Dermis blood vessel endothelial cell (primary cell): ENCODE measurements at places on chromosomes 12 and 14.

DNA sequence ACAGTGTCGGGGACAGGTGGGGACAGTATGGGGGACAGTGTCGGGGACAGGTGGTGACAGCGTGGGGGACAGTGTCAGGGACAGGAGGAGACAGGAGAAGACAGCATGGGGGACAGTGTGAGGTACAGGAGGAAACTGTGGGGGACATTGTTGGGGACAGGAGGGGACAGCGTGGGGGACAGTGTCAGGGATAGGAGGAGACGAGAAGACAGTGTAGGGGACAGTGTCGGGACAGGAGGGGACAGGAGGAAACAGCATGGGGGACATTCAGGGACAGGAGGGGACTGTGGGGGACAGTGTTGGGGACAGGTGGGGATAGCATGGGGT, 139.5 kb downstream of the TMEM121 start:
- DNase-seq, result no peak

GRCh38 chr12:114685320-114685781, 1.4 kb upstream of the TBX3 start:
- no peak for DNase-seq

DNA sequence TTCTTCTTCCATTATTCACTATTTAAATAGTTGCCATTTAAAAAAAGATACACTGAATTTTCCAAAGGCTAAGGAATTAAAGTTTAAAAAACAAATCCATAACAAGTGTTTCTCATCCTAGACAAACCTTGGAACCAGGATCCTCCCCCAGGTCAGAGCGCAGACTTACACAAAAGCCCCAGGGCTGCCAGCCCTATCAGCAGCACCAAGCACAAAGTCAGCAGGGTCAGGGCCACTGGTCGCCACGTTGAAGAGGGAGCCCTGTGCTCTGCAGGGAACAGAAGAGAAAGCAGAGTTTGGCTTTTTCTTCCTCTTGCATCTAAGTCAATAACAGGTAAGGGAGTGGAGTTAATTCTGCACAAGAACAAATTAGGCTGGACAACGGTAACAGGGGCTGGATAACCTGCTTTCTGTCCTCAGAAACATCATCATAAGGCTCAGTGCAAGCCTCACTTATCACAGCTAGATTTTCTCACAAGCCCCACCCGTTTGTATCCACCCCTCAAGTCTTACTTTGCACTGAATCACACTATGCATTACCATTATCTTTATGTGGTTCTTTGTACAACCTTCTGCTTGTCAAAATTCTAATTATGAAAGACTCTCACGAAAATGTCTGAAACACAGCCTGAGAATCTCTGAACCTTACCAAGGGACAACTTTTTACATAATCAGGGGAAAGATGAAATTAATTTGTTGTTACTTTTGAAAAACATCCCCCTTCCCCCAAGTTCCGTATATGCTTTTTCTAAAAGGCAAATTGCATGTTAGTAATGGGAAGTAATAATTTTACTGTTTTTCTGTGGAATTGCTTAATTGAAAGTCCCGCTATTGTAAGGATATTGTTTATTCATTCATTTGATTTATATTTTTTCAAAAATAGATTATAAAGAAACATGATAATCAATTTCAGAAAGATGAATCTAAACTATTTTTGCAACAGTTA, 9.6 kb downstream of the CLEC1A start:
- DNase-seq, result no peak

- no peak for DNase-seq
These were observed 27.2 kb downstream of the JDP2 start for GRCh38 chr14:75454963-75455546.

GRCh38 chr14:90870950-90871604, 54.8 kb upstream of the TTC7B start:
- DNase-seq, result no peak

DNA sequence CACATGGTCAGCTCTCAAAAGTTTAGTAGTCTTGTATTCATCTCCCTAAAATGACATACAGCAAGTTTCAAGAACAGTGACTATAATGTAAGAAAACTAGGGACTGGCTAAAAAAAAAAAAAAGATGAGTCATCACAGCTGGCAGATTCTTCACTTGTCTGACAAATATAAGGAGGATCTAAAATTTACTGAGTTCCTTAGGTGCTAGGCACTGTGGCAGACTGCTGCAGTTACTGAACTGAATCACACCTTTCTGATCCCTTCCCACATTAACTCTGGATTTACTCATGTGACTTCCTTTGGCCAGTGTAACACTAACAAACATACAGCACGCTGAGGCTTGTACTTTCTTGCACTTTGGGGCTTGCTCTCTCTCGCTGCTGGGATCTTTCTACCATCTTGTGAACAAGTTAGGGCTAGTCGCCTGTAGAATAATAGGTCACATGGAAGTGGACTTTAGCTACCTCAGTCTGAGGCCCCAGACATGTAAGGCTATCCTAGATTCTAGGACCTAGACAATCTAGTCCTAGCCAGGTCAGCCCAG, 32.1 kb downstream of the BAZ1A start:
- peak; percentile 57 for DNase-seq

DNA sequence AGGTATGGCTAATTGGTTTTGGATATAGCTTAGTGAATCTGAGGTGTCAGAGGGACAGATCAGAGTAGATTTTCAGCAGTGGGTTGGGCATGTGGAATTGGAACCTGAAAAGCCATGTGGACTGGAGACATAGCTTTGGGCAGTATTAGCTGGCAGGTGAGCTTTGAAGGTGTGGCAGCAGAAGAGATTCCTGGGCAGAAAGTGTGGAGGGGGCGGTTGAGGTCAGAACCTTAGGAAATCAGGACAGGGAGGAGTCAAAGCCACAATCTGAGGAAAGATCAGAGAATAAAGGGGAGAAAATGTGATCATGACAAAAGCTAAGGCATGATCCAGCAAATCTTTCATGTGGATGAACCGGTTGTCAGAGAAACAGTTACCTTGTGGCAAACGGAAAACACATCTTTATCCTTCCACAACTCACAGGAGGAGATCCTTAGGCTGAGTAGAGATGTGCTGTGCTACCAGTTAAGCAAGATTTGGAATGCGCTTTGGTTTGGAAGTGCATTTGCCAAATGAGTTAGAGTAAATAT, 56.4 kb downstream of the PTGER2 start:
- DNase-seq, result no peak

GRCh38 chr12:21638054-21638891, 19.4 kb downstream of the LDHB start:
- DNase-seq, result no peak

DNA sequence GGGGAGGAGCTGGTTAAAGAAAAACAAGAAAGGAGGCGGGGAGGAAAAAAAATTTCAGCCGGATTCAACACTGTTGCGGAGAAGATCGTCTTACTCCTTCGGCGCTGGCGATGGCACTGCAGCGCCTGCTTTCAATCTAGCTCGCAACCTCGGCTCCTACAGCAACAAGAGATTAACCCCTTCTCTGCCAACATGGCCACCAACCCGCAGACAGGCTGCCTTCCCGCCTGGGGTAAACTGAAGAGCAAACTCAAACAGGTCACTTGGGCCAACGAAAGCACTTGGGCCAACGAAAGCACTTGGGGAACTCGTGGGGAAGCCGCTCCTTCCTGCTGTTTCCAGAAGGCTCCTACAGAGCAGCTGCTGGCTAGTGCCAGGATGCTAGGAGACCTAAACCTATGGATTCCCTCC, 73.7 kb downstream of the CIT start:
- DNase-seq, result no peak

DNA sequence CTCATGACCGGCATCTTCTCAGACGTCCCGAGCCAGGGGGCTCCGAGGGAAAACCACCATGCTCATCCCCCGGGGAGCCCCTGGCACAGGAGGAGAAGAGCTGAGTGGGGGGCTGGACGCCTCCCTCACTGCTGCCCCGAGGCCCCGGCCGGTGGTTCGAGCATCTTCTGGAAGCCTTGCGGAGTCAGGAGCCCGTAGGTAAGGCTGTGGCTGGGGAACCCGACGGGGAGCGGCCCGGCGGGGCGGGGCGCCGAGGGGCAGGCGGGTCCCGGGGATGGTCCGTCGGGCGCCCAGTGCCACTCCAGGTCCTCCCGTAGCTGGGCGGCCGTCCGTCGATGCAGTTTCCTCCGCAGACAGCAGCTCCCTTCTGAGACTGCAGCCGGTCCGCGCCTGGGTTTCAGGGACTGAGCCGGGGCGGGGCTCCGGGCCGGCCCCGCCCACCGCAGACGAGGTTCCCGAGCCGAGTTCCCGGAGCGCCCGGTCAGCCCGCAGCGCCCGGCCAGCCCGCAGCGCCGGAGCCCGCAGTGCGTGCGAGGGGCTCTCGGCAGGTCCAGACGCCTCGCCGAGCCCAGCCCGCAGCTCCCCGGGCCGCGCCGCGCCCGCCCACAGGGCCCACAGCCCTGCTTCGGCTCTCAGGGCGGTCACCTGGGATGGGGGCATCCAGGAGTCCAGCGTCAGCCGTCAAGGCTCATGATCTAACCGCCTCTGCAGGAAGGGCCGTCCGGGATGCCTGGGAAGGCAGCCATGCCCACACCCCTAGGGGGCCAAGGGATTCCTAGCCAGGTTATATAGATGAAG, at the start of gene PGF:
Gene PGF (minus strand): TSS at position 369 of the 798 bp plus-strand sequence. CDS start 355 bp downstream, at position 14.
- DNase-seq, result peak; percentile 84

DNA sequence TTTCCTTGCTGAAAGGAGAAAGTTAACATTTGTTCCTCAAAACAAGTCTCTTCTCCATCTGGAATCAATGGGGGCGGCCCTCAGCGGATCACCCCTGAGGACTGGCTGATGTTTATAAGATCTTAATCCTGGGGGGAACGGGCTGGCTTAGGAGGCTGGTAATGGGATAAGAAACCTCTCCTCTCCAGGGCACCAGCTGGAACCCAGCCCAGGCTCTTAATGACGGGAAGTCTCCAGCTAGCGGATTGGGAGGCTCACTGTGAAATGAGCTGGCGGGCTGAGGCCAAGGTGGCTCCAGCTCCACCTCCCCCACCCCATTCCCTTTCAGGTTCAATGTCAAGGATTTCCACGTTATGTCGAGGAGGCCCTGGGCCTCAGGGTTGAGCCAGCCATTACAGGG, 1133.0 kb downstream of the VRK1 start:
- DNase-seq, result no peak

DNA sequence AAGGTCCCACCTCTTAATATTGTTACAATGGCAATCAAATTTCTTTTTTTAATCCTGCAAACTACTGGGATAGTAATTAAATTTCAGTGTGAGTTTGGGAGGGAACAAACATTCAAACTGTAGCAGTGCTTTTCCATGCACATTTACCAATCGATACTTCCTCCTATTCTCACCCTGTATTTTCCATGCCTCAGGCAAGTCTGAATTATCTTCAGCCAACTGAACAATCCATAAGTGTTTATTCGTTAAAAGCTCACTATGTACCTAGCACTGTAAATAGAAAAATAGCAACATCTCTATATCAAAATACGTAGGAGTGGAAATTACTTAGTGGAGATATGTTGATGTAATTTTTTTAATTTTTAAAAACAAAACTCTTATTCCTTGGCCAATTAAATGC, 43.5 kb downstream of the CCDC177 start:
- DNase-seq, result no peak

- peak; percentile 86 for DNase-seq
These were observed 3.8 kb upstream of the CACNB3 start for GRCh38 chr12:48814262-48815125.

DNA sequence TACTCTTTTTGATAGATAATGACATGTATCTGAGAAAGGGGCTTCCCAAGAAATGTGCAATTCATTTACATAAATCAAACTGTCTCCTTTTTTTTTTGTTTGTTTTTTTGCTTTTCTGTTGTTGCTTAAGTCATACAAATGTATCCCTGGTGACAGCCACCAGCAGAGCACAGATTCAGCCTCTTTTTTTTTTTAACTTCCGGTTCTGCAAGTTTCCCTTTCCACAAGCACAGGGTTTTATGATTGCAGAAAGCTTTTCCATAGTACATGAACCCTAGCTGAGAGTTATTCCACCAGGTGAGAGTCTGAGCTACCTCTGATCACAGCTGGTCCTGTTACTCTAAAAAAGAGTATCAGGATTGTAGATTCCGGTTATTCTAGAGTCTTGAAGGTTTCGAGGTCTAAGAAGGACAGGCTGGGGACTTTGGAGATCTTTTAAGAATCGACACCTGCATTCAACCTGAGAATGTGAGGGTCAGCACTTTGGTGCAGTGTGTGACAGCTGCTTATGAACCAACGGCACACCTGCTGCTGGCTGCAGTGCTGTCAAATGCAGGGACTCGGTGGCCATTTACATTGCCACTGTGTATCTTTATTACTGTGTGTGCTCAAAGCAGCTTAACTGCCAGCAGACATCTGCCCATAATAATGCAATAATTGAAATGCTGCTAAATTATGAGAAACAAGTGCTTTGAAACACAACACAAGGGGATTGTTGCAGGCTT, 551.7 kb downstream of the NRXN3 start:
- no peak for DNase-seq

GRCh38 chr14:56798447-56799342, 11.6 kb downstream of the OTX2 start:
- DNase-seq, result no peak

DNA sequence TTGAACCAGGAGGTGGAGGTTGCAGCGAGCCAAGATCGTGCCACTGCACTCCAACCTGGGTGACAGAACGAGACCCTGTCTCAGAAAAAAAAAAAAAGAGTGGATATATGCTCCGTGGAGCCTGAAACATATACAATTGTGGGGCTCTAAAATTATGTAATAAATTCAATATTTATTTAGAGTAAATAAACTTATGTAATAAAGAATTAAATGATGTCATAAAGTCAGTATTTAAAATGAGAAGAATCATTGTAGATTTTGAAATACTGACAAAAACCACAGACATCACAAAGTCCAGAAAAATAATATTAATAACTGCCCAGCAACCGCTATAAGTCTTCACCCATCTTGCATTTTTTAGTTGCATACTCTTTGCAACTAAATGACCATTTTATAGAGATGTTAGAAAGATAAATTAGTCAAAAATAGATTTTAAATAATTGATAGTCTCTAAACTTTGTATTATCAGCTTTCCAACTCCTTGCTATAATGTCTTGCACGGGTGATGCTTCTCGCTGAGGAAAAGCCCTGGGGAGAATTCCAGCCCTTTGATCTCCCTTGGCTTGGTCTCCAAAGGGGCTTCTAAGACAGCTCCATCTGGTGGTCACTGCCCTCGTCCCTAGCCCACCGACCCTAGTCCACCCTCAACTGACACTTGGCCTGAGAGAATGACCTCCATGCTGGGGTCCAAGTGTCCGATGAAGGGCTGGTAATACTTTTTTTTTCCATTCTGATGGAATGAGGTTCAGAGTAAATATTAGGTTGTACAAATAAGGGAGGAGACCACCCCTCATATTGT, 7.9 kb upstream of the TMBIM6 start:
- DNase-seq, result no peak

- DNase-seq, result no peak
These were observed 22.1 kb upstream of the SYCP3 start for GRCh38 chr12:101761350-101761749.

DNA sequence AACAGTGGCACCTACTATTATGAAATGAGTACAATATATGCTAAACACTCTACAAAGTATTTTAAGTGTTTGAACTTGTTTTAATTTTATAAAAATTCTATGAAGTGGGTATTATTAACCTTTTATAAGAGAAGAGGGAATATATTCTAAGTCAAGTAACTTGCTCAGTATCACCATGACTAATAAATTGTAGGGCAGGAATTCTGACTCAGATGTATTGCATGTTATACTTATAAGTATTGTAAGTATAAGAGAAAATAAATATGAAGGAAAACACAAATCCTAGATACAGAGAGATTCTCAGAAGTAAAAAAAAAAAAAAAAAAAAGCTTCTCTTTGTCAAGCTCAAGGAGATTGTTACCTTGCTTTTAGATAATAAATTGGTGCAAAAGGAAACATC, 893.2 kb downstream of the SLC16A7 start:
- DNase-seq, result no peak
